SK-N-SH (cell line): ENCODE measurements at places on chromosomes 13 and 19. TPM values are rescaled to one million over a fixed set of nuclear protein-coding genes. Genes with fewer than 3 reads are reported as not detected.

The ACP7 gene
- 0.24 and 0.36 TPM in 2 replicates for polyA plus RNA-seq

The TRAPPC6A gene
- polyA plus RNA-seq = 53.0 and 59.0 TPM in 2 replicates

The GDF15 gene
- polyA plus RNA-seq = 74.1 and 129 TPM in 2 replicates

The LGI4 gene
- 0.05 and 0.15 TPM in 2 replicates for polyA plus RNA-seq

The PSG3 gene
- 0.07 and 0.10 TPM in 2 replicates for polyA plus RNA-seq

The PABPC3 gene
- polyA plus RNA-seq = 0.02 and 0.03 TPM in 2 replicates

The GPX4 gene
- polyA plus RNA-seq = 566 and 925 TPM in 2 replicates

The RGL3 gene
- 13.3 and 13.5 TPM in 2 replicates for polyA plus RNA-seq

The PROSER3 gene
- polyA plus RNA-seq = 12.3 and 12.5 TPM in 2 replicates

The C3 gene
- polyA plus RNA-seq = 0.67 and 0.71 TPM in 2 replicates

The PPM1N gene
- 10.3 and 10.9 TPM in 2 replicates for polyA plus RNA-seq

- DNase-seq = peak; percentile 23
Measured at GRCh38 chr19:2083174-2083854, 12.8 kb downstream of the MOB3A start.

DNA sequence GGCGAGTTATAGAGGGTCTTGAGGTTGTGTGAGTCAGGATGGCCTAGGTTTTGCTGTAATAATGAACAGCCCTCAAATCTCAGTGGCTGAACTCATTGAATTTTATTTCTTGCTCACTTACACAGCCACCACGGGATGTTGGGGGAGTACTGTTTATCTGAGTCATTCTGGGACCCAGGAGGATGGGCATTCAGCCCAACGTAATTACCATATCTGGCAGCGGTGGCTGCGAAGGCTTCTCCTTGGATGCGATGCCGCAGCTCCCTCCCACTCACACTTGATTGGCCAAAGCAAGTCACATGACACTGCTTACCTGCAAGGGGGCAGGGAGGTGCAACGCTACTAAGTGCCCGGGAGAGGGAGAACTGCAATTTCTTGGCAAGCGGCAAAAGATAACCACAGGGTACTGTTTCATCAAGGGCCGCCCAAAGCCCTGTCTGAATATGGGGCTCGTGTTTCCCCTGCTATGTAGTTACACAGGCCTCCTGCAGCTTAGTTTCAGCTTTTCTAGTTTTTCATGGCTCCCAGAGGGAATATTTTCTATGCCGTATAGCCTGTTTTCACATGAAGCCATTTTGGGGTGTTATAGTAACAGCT is 19.9 kb downstream of the ZSWIM9 start:
- no peak for DNase-seq

DNA sequence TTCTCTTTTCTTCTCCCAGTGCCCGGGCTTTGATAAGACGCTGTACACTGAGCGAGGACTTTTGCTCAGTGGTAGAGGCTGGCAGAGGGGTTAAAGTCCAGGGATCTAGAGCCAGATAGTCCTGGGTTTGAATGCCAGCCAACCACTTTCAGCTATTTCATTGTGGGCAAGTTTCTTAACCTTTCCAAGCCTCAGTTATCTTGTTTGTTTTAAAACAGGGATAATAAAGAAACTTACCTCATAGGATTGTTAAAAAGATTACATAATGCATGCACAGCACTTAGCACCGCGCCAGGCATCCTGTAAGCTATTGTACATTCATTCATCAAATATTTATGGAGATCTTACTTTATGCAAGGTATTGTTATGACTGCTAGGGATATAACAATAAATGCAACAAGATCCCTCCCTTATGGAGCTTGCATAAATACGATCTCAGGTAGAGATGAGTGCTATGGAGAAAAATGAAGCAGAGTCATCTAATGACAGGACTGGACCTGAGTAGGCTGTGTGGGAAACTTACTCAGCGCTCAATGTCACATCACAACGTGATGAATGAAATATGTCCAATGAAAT is 70.8 kb downstream of the LNX2 start:
- DNase-seq = no peak

DNA sequence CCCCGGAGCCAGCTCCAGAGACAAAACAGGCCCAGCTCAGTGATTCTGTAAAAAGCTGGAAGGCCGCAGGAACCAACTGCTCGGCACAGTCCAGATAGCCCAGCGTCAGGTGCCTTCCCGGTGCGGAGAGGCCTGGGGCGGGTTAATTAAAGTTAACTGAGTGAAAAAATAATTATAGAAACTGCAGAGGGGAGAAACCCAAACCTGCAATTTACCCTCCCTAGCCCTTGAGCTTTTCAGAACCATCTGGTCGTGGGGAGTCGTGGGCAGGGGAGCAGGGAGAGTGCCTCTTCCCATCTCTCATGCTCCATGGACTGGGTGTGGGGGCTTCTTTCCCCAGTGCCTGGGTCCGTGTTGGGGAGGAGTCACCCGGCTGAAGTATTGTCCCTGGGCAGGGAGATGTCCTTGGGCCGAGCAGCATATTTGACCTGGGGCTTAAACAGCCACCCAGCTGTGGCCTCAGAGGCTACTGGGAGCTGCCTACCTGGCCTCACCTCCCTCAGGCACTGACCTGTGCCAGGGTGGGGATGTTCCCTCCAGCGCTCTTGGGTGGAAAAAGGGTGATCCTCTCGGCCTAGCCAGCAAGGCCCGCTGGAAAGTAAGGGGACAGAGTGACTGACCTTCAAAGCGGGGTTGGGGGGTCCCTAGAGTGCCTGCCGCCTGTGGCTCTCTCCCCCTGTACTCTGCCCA is 65.9 kb downstream of the CHST8 start:
- peak; percentile 48 for DNase-seq

- no peak for DNase-seq
Measured at GRCh38 chr13:112977525-112977924, 8.5 kb downstream of the MCF2L start.

DNA sequence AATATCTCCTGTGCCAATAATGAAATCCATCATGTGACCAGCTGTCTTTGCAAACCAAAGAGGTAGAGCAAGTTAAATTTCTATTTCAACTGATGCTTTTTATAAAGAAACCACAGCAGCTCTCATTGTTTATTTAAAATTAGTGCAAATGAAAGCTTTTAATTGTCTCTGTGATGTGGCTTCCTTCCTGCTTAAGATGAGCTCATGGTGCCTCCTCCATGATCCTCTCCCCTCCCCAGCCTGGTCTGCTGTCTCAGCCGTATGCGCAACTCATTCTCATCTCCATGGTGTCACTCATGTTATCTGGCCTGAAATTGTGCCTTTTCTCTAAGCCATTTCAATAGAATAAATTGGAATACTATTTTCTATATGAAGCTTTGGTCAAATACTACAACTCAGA is 270.6 kb downstream of the FGF14 start:
- DNase-seq = no peak

DNA sequence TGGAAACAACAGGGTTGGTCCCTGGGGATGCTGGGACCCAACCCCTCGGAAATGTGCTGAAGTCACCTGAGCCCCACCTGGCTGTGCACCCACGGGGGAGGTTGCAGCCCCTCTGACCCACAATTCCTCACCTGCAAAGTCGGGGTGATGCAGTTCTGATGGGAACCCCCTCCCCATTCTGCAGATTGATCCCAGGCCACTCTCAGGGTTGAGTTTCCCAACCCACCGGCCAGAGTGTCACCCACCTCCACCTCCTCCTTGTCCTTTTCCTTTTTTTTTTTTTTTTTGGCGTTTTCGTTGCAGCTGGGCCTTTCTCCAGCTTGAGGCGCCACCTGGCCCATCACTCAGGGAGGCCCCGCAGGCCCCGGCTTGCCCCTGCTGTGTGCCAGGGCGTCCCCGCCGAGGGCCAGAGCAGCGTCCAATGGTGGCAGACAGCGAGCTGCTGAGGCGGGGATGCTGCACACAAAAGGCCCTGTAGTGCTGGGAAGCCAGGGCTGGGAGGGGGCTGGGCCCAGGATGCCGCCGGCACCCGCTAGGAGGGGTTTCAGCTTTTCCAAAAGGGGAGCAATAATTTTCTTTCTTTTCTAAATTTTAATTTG is 4.6 kb downstream of the PIK3R2 start:
- peak; percentile 87 for DNase-seq

DNA sequence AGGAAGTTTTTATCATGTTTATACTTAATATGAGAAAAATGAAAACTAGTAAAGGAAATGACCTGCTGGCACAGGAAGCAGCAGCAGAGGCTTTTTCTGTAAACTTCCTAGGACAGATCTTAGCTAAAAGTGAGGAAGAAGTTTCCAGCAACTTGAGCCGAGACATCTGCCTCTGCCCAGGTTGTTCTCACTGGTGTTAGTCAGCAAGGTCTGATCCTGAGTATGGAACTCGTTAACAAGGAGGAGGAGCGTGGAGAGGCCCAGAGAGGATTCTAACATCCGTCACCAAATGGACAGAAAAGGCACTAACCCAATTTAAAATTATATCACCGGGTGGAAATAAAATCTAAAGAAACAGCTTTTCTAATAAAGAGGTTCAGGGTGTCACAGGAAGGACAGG is 43.6 kb downstream of the PHF11 start:
- DNase-seq = no peak

- DNase-seq = no peak
Measured at GRCh38 chr13:43134868-43135267, 111.5 kb downstream of the DNAJC15 start.

GRCh38 chr19:5698635-5699422 is 8.7 kb downstream of the RPL36 start:
- DNase-seq = peak; percentile 42

DNA sequence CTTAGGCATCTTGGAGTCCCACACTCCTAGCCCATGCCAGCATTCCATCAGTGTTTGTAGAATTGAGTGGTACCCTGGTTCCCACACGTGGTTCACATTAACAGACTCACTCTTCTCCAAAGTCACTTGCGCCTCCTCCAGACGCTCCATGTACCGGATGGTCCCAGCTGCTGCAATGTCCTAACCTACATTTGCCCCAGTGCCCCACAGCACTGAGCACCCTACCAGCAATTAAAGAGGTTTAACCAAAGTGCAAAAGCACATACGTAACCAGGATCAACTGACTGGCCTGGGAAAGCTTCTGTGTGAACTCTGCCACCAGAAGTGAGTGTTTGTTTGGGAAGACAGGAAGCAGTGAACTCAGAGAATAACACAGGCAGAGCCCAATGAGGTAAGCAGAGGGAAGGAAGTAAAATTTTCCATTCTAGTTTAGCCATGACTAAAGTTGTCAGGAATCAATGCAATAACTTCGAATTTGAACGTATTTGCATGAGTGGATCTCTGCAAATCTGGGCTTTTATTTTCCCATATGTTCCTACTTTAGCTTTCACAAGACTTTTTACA is 7.3 kb upstream of the MEDAG start:
- DNase-seq = no peak

GRCh38 chr13:34017231-34017630 is 199.3 kb downstream of the RFC3 start:
- no peak for DNase-seq

GRCh38 chr13:79468819-79469218 is 12.1 kb upstream of the NDFIP2 start:
- DNase-seq = no peak

DNA sequence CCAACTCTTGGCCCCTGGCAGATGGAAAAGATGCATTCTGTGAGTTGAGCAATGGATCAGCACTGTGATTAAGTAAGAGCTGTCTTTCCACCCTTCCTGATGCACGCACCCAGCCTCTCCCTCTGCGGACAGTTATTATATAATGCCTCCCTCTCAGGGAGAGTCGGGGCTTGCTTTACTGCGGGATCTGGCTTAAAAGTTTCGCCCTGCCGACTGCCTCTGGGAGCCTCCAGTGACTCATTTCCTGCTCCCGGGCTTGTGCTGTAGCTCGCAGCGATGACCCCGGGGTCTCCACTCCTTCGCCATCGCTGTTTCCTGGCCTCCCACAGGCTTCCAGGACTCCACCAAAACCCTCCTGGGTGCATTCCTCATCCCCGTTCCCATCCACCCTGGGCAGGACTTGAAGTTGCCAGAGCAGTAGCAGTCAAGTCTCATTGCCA is 107.4 kb upstream of the SLC7A1 start:
- DNase-seq = no peak

DNA sequence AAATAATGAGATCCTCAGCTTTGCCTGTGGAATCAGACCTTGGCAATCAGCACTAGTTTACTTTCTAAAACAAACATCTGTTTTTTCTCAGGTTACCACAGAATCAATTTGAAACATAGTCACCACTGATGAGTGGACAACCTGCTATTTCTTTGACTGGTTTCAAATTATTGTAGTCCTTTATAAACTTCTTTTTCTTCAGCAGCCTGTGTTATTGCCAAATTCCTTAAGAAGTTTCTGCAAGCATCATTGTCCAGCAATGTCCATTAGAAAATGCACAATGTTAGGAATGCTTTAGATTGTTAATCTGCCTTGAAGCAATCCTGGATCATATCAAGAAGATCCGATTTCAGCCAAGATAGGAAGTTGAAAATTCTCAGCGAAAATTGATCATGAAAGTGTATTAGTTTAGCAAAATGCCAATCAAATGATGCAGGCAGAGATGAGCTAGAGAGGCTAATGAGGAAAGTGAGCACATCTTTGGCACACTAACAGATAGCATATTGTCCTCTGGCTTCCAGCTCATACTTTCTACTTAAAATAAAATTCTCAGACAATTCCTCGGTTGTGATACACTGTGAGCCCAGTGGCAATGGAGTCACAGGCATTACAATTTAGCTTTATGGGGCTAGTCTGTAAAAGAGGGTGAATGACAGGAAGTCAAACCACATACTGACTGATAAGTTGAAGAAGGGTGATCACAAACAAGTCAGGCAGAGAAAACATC is 270.6 kb downstream of the SLITRK6 start:
- DNase-seq = no peak

DNA sequence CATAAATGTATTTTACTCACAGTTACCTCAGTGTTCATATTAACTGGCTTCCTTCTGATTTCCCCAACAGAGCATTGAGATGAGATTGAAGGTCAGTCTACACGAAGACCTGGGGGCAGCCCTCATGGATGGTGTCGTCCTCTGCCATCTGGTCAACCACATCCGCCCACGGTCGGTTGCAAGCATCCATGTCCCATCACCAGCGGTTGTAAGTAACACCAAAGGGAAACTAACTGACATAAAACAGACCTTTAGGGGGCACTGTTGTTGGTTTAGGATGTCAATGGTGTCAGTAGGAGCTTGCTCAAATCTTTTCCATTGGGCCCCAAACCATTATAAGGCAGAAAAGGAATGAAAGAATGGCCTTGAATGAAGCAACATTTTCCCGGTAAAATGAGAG is 68.2 kb downstream of the ESD start:
- DNase-seq = no peak

- DNase-seq = no peak
Measured at GRCh38 chr13:30165071-30165470, 142.3 kb downstream of the KATNAL1 start.

DNA sequence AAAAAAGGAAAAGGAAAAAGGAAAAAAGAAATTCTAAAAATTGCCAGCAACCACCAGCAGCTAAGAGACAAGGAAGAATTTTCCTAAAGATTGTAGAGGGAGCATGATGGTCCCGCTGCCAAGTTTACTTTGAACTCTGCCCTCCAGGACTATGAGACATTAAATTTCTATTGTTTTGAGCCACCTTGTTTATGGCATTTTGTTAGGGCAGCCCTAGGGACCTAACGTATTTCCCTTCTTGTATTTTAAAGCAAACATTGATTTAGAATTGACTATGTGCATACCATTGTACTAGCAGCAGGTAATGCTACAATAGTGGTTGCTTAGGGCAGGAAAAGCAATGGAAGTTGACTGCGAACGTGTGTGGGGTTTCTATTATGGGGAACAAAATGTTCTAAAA is 1414.2 kb downstream of the EFNB2 start:
- no peak for DNase-seq
